A172 (cell line): ENCODE measurements at places on chromosomes 5 and 9. TPM values are rescaled to one million over a fixed set of nuclear protein-coding genes. Genes with fewer than 3 reads are reported as not detected.

NR5A1 gene
- not detected in 2 replicates for total RNA-seq

CDK7 gene
- 90.1 and 96.2 TPM in 2 replicates for total RNA-seq

FAM221B gene
- not detected in 2 replicates for total RNA-seq

ALDH1A1 gene
- not detected in 2 replicates for total RNA-seq

C5orf52 gene
- total RNA-seq, result not detected in 2 replicates

CD274 gene
- total RNA-seq, result 1.4 and 2.2 TPM in 2 replicates

PCDHA9 gene
- 0.07 TPM in 1 of 2 replicates, not detected in the other for total RNA-seq

TRPM6 gene
- total RNA-seq, result 0.05 and 0.17 TPM in 2 replicates

PCDHGA10 gene
- total RNA-seq, result 4.7 and 5.3 TPM in 2 replicates

WDR38 gene
- total RNA-seq, result not detected in 2 replicates

SHOC1 gene
- not detected in 2 replicates for total RNA-seq

LVRN gene
- 0.09 TPM in 1 of 2 replicates, not detected in the other for total RNA-seq

RAD50 gene
- 31.6 and 32.5 TPM in 2 replicates for total RNA-seq

APBA1 gene
- 0.21 and 0.31 TPM in 2 replicates for total RNA-seq

LPAR1 gene
- 3.7 and 5.4 TPM in 2 replicates for total RNA-seq

GNA14 gene
- total RNA-seq, result not detected in 2 replicates

LCN12 gene
- 0.07 and 2.2 TPM in 2 replicates for total RNA-seq

NME5 gene
- total RNA-seq, result 1.8 and 2.6 TPM in 2 replicates

C9orf153 gene
- not detected in 2 replicates for total RNA-seq

SOX30 gene
- total RNA-seq, result not detected in 2 replicates

SH3TC2 gene
- total RNA-seq, result 7.8 and 10.1 TPM in 2 replicates

CARTPT gene
- total RNA-seq, result not detected in 2 replicates

SUSD3 gene
- not detected in 2 replicates for total RNA-seq

SLC6A18 gene
- not detected in 2 replicates for total RNA-seq

CCL27 gene
- 2.2 TPM in 1 of 2 replicates, not detected in the other for total RNA-seq

CBY3 gene
- not detected in 2 replicates for total RNA-seq

RHOBTB3 gene
- total RNA-seq, result 199 and 274 TPM in 2 replicates

DBH gene
- 0.02 TPM in 1 of 2 replicates, not detected in the other for total RNA-seq

ST8SIA4 gene
- total RNA-seq, result 0.07 TPM in 2 replicates

OLFML2A gene
- 12.0 and 18.0 TPM in 2 replicates for total RNA-seq
